ENCODE measurements at places on chromosomes 13 and 19.

DNA sequence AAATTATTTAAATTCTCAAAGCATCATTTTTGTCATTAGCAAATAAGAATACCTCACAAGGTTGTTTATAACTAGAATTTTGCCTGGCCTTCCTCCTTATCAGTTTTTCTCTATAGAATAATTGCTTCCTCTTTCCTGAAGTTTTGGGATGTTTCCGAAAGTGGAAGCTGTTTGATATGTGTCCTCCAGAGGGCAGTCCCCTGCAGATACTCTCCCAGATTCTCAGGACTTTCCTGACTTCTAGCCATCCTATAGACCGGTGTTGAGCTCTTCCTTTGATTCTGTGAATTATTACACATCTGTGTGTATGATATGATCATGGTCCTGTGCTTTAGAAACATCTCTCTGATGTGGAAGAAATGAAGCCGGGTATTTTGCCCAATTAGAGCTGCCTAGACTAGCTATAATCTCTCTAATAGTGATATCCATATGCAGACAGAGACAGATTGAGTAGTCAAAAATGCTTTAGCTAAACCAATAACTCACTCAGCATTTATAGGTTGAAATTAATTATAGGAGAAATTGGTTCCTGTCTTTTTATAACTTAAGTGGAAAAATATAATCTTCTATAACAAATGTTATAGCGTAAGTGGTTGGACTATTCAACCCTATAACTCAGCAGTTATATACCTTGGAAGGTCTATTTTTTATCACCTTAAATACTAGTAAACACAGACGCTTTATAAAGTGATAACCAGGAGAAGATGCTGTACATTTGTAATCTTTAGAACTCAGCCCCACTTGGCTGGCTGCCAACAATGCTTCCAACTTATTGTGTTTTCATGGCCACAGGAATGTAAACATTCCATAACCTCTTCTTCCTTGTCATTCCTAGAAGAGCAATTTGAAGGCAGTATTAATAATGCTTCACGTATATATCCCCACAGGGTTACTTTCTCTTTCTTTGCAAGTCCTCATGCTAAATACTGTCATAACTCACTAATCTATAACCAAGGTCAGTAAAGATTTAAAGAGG lies 201.0 kb upstream of the RXFP2 start:
- DNase-seq, result no peak

DNA sequence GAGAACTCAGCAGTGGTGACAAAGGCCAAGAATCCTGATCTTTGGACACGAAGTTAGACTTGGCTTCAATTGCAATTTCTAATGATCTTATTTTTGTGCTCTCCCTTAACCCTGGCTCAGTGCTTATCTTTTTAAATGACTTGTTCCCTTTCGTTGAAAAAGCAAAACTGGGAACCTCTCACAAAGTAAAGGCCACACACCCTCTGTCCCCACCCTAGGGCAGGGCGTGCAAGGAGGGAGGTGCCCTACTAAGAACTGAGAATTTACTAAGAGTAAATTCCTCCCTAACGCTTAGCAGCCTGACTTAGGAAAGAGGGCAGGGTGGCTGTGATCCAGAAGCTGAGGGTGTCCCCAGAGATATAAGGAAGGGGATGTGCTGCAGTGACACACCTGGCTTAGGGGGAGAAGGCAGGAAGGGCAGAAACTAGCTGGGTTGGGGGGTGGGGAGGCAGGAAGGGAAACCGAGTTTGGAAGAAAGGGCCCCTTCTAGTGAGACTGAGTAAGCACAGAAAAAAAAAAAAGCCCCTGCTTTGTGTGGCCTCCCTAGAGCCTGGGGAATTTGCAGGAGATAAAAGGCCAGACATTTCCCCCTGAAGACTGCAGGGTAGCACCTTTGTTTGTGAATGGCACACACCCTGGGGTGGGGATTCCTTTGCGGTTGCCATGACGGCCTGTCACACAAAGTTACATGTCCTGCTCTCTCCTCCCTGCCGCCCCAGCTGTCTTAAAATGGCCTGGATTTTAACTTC lies 435.1 kb downstream of the EFNB2 start:
- DNase-seq, result no peak

- no peak for DNase-seq
Observed at GRCh38 chr13:30934381-30934780, 1.9 kb downstream of the TEX26 start.

- DNase-seq, result no peak
Observed at GRCh38 chr13:44805585-44805984, 183.7 kb downstream of the NUFIP1 start.

DNA sequence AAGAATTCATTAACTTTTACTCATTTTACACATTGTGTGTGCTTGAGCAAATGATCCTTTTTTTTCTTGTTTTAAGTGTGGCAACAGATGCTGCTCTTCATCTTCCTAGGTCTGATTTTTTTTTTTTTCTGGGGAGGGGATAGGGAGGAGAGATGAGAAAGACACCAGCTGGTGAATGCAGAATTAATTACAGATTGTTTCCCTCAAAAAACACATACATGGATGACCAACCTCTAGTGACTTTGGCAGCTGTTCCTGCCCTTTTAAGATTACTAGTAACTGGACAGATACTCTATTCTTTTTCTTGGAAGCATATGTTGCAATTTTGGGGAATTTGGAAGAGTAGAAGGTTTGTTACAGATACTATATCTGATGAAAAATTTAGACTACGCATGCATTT lies 103.6 kb upstream of the MYO16 start:
- DNase-seq, result no peak

GRCh38 chr19:468587-469256 lies 7.9 kb upstream of the SHC2 start:
- no peak for DNase-seq

DNA sequence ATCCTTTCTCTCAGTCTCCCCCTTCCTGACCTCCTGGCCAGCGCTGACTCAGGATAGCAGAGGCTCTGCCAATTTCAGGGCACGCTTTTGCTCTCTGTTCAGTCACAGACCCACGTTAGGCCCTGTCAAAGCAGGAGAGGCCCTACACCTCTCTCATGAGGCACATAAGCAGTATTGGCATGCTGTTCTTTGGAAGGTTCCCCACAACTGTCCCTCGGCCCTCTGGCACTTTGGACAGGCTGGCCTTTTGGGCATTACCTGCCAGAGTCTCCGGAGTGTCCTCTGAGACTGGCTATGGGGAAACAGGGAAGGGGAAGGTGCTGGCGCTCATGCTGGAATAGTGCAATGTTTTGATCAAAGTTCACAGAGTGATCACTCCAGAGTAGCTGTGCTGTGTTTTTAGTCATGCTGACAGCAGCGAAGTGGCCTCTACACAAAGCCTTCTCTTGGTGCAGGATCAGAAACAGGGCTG lies 23.7 kb upstream of the UBE2L5 start:
- no peak for DNase-seq

GRCh38 chr19:47095476-47096099 lies 18.0 kb downstream of the ZC3H4 start:
- no peak for DNase-seq

Data from right renal pelvis (tissue), 4 donors.